Naive thymus-derived CD8-positive, alpha-beta T cell (primary cell): ENCODE measurements at places on chromosomes 12 and 14.

DNA sequence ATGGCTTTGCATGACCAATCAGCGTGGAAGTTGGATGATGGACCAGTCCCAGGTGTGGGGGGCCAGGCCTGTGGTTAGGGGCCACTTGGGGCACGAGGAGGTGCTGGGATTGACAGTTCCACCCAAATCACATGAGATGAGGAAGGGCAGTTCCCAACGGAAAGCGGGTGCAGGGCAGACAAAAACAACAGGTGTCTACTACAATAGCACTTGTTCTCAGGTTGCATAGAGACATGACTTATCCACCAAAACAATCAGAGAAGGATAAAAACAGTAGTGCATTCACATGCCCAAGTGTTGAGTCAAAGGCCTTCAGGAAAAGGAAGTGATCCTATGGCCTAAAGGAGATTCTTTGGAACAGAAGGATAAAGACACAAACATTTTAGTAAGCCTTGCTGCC lies 14.6 kb upstream of the EIF2B2 start:
- no peak for DNase-seq

DNA sequence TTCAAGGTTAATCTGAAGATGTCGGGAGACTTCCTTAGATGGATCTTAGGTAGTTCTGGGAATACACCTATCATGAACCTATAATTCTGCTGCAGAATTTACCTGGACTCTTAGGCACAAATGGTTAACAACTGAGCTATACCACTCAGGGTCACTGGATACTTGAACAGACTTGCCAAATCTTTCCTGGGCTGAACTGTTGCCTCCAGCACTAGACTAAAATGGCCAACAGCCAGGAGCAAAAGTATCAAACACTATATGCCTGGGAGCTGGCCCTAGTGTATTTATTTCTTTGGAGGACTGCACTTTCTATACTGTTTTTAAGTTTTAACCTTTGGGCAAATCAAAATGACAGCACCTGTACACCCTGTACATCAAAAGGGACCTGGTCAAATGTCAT lies 252.8 kb downstream of the TMEM117 start:
- no peak for DNase-seq

DNA sequence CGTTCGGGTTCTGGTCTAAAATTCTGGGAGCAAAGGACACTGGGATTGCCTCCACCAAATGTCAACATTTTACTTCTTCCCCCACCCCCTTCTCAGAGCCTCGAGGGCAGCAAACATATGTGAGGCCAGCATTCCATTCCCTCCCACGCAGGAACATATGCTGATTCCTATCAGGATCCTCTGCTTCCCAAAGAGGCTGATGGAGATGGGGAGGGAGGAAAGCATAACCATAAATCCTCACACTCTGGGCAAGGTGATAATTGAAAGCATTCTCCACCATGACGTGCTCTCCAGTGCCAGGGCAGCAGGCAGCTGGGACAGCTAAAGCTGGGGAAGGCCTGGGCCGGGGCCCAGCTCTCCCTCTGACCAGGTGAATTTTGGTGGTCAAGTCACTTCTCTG lies 395.0 kb downstream of the ZFP36L1 start:
- no peak for DNase-seq

DNA sequence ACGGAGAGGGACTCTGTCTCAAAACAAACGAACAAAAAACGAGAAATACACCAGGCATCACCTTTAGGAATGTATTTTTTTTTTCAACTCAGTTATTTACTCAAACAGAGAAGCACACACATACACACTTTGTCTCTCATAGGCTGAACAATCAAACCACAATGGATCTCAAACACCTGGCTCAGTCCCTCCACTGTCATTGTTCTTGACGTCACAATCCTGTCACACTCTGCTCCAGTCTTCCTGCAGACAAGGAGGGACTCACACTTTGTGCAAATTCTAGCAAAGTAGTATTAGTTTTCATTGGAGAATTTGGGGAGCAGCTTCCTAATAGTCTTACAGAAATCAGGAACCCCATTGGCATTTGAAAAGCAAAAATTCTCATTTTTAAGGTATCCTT lies 727.8 kb downstream of the BCL11B start:
- DNase-seq, result no peak

DNA sequence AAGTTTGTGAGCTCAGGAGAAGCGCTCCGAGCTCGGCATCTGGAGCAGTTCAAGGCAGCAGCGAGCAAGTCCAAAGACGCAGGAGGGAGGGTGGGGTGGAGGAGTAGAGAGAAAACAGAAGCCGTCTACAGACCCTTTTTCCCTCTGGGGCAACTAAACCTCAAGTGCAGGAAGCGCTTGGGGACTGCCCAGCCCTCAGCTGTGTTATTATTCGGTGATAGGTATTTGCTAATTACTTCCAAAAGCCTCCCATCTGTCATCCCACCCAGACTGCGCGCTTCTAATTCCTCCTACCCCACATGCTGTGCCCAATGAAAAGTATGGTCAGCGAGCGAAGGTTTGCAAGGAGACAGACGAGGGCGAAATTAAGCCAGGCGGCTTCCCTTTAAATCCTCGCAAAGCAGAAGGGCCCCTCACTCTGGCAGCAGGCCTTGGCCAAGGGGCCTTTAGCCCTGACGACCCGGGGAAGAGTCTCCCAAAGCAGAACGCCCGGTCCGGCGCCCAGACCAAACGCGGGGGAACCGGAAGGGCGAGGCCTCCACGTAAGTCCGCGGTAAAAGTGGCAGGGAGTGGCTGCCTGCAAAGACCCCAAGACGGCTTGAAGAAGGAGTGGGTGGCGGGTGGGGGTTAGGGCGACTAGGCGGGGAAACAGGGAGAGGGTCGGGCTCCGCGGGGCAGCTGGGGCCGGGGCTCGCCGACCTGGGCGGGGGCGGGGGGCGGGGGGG lies 507 bp upstream of the CD9 start:
- DNase-seq, result no peak

GRCh38 chr14:19878029-19878642 lies 3.2 kb downstream of the OR4K2 start:
- DNase-seq, result no peak

DNA sequence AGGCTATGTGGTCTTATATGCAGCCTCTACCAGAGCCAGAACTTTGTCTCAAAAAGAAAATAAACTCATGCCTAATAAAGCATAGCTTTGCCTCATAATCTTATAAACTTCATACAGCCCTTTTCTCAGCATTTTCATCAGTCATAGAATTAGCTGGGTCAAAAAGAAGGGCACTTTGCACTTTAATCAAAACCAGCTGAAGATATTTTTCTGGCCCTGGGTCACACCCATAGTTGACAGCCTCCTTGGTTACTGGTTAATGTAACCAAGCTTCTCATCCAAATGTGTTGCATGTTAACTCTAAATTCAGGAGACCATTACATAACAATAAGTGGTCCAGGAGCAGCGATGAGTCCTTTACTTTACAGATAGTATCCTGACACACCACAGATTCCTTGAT lies 558.2 kb downstream of the FLRT2 start:
- no peak for DNase-seq

DNA sequence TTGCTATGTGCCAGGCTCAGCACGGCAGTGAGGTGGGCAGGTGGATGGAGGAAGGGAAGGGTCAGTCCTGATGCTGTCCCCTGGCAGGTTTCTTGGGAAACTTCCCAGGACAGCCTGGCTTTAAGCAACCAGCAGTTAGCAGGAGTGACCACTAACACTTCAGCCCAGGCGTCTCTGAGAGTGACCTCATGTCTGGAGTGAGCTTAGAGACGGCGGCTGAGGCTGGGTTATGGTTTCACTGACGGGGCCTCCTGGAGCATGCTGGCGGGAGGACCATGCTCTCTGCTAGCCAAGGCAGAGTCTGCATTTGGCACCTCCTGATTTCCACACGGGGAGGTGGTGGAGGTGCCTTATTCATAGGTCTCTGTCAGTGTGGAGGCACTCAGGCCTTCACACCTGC lies 2.5 kb downstream of the HHIPL1 start:
- no peak for DNase-seq

- DNase-seq, result no peak
These were observed 56.7 kb downstream of the GALNT9 start for GRCh38 chr12:132272711-132273110.

DNA sequence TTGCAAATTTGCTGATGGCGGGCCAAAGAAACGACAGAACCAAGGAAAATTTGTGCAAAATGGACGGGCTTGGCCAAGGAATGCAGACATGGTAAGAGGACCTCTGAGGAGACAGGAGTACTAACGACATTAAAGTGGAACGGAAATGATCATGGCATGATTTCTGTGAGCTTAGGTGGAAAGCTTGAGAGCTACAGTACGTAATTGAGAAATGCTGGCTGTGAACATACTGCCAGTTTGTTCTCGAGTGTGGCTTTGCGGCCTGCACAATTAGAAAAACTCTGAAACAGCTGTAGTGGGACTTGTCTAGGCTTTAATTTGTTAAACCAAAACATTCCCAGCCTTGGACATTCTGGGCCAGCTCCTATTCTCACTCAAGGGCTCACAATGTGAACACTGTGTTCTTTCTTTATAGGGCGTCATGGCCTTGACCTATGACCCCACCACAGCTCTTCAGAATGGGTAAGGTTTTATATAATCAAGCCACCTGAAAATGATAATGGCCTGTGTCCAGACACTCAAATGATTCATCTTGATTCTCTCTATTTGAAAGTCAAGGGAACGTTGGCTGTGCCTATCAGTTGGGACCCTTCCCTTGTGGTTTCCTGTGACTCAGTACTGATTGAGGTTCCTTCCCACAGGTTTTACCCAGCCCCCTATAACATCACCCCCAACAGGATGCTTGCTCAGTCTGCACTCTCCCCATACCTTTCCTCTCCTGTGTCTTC lies 48.5 kb downstream of the BAZ2A start:
- no peak for DNase-seq

DNA sequence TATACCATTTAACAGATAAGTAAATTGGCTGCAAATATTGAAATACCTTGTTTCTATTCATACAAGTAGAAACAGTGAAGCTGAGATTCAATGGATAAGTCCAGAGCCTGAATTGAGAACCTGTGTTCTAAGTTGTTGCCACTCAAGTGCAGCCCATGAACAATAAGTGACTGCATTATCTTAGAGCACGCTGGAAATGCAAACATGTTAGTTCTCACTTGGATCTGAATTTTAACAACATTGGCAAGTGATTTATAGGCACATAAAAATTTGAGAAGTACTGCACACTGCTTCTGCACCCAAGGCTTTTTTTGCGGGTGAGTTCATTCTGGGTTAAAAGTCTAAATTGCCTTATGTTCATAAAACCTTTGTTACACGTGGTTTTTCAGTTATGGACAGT lies 484.3 kb downstream of the NAV3 start:
- DNase-seq, result no peak

DNA sequence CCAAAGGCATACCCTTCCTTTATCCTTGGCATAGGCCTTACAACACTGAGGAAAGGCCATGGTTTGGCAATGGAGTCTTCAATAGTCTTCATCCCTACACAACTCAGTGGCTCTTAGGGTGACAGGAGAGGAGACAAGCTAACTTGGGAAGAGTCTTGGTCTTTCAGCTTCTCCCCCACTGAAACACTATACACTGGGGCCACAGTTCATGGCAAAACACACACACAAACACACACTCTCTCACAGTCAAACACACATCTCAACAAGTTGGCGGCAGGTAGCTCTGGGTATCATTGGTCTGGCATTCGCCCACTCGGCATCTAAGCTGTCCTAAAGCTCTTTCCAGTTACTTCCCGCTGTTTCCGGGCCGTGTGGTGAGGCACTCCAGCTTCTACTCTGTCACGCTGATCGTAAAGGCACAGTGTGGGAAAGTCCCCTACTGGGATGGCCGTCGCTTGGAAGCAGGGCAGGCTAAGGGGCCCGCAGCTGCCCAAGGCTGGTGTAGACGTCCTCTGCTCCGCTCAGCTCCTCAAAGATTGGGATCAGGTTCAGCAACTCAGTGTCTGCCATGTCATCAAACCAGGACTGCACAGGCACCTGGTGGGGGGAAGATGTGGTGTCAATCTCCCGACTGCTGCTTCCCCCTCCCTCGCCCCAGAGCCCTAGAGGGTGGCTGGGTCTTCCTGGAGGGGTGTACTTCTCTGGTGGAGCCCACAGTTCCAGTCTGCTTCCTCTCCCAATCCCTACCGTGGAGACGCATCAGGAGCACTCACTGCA lies 4.8 kb upstream of the AVIL start:
- no peak for DNase-seq

DNA sequence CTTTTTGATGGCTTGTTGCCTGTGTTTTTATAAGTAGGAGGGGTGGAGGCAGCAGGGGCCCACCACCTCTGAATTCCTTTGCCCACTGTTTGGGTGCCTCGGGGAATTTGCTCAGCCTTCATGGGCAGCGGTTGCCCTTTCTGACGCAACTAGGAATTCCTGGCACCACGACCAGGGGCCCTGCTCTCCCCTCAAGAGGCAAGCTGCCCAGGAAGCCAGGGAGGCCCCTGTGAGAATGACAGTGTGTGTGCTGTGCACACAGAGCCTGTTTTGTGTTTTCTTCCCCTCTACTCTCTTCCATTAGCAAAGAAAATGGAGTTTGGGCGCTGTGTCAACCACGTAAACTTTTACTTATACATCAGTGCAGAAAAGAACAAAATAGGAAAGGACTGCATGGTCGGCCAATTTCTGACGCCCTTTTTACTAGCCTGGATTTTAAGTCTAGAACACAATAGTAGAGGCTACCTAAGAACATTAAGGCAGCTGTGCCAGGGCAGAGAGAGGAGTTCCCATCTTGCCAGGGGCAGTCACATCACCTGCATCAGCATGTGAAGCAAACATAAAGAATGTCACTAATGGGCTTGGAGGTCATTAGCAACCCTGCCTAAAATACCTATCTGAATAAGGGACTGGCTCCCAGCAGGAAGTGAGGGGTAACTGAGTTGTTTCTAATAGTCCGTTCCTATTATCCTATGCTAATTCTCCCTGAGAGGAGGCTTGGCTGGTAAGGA lies 17.9 kb upstream of the PTGR2 start:
- DNase-seq, result no peak

DNA sequence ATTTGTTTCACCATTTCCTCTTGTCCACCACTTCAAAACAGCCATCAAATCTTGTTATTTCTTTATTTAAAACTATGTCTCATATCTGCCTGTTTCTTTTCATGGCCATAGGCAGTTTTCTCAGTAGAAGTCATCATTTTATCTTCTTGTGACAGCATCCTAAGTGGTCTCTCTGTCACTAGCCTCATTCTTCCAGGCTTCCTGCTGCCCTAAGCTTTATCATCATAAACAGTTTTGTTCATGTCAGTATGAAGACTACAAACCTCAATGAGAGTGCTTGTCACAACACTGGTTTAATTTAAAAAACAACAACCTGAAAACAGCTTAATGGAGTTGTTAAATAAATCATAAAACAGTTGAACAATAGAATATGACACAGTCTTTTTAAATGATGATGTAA lies 387.8 kb upstream of the RPL10L start:
- DNase-seq, result no peak

DNA sequence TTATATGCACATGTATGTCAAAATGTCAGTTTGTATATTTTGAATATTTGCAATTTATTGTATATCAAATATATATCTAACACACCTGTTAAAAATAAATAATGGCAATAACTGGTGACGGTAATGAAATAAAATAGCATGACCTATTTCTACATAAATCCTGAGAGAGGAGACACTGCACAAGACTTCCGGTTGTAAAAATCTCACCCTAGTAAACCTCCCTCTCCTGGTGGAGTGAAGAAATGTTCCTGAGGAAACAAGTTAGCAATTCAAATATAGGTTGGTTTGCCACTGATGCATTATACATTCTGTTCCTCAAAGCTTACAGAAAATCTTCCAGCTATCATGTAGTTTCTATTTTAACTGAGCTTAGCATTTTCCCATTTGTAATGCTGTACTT lies 166.1 kb upstream of the SYT10 start:
- no peak for DNase-seq
